ENCODE measurements at places on chromosomes 16 and 17.

GRCh38 chr17:70780031-70780430, 610.7 kb downstream of the KCNJ2 start:
- no peak for DNase-seq

DNA sequence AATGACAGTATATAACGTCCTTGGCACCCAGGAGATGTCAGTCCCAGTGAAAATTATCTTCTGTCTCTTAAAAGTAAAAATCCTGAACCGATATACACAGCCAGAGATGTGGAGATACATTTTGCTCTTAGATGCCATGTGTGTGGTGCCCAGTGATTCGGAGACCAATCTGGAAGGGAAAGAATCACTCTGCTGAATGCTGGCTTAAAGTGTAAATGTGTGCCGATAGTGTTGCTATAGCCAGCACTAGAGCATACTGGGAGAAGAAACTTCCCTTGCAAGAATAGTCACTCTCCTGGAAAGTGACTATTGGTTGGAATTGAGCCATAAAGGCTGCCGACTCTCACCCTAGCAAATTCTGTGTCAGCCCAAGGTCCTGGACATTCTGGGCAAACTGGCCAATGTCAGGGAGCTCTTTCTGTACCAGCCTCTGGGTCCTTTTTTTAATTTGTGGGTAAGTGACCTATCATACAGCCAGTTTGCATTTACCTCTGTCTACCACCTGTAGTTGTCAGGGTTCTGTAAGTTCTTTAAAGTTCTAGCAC, 44.2 kb upstream of the HNF1B start:
- no peak for DNase-seq

- no peak for DNase-seq
These were observed 11.5 kb upstream of the SRCIN1 start for GRCh38 chr17:38617074-38617860.

GRCh38 chr16:25151996-25152395, 40.5 kb downstream of the LCMT1 start:
- DNase-seq = no peak

DNA sequence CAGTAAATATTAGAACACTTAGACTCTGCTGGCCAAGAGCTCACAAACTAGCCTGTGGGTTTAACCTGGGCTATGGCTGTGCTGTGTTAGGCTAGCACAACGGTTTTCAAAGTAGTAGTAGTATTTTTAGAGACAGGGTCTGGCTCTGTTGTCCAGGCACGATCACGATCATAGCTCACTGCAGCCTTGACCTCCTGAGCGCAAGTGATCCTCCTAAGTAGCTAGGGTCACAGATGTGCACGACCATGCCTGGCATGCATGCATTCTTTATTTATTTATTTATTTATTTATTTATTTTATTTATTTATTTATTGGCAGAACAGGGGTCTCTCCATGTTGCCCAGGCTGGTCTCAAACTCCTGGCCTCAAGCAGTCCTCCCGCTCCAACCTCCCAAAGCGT, 10.3 kb downstream of the MRPL27 start:
- DNase-seq = no peak

- DNase-seq = no peak
These were observed at the start of gene ZFHX3 for GRCh38 chr16:73047536-73048291. ZFHX3 (minus strand) TSS chr16:73048128; CDS start chr16:72960145, 87,983 bp downstream.

DNA sequence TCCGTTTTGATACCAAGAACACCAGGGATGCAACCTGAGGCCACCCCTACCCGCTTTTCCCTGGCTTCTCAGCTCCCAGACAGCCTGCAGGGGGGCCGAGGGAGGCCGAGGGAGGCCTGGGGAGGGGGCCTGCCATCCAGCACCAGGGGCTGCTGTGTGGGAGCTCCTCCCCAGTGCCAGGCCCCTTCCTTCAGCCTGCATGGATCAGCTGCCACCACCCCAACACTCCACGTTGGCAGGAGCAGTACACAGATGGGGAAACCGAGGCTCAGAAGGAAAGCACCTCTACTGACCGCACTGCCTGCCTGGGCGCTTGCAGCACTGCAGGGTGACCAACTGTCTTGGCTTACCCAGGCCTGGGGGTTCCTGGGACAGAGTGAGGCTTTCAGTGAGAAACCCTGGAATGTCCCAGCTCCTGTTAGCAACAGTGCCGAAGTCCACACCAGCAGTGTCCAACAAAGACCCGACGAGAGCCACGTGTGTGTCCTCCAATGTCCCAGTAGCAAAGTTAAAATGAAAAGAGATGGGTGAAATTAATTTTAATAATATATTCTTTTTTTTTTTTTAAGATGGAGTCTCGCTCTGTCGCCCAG, 5.3 kb upstream of the OSGIN1 start:
- no peak for DNase-seq

DNA sequence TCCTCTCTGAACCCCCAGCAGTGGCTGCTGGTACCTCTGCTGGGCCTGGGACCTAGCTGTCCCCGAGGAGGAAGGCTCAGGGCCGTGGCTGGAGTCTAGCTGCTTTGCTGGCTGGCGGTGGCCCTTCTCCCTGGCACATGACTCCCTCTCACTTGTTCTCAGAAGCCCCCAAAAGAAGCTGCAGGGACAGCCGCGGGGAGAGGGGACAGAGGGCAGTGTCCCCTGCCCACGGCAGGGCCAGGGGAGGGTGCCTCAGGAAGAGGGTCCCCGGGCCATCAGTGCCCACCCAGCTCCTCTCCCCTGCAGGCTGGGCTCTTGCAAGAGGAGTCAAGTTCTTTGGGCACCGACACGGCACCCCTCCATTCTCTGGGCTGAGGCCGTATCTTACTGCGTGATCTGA, 46.6 kb downstream of the VAC14 start:
- DNase-seq = no peak

DNA sequence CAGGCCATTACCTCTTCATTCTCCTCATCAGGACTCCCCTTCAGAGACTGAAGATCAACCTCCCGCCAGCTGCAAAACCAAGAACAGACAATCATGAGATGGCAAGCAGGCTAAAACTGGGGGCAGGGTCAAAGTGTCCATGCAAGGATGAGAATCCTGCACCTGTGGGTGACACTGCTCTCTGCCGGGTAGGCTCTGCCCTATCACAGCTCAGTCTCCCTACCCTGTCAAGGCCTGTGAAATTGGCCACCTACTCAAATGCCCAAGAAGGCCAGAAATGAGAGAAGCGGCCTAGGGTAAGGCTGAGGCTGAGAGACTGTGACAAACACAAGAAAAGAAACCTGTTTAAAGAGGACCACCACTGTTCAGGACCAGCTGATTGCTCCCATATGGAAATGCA, 34.3 kb downstream of the STH start:
- no peak for DNase-seq

DNA sequence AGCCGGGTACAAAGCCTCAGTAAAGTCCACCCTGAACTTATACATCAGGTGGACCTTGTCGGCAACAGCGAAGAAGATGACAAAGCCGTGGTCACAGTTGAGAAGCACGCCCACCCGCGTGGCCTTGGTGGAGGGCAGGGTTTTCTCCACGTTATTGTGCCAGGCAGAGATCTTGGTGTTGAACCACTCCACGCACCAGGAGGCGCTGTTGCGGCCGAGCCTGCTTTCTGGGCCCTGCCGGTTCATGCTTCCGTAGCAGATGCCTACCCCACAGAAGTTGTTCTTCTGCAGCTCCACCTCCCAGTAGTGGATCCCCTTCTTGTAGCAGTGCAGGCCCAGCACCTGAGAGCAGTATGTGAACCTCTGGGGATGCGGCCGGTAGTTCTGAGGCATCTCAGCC, 22.1 kb downstream of the TRIM25 start:
- peak; percentile 16 for DNase-seq

GRCh38 chr16:81279392-81279791, 35.4 kb upstream of the GAN start:
- DNase-seq = no peak

DNA sequence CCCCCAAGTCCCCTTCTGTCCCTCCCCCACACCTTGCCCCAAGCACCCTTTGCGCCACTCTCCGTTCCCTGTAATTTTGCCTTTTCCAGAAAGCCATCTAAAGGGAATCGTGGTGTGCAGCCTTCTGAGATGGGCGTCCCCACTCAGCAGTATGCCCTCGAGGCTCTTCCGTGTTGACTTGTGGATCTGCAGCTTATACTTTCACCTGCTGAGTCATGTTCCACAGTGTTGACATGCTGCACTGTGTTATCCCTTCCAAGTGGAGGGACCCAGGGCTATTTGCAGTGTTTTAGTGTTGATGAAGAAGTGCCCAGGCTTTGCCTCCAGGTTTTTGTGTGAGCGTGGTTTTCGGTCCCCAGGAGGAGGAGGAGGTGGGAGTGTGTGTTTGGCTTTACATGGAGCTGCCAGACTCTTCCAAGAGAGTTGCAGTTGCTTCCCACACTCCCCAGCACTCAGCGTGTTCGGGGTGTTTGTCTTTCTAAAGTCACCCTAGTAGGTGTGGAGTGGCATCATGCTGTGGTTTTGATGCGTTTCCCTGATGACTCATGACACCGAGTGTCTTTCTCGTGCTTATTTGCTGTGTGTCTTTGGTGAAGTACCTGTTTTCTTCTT, 32.1 kb upstream of the JPT2 start:
- peak; percentile 15 for DNase-seq
